ENCODE measurements at places on chromosomes 6 and 20. TPM values are rescaled to one million over a fixed set of nuclear protein-coding genes. Genes with fewer than 3 reads are reported as not detected.

GRCh38 chr6:147869201-147869600, 360.7 kb downstream of the SAMD5 start:
- DNase-seq, result no peak

- DNase-seq, result no peak
Measured at GRCh38 chr20:56213321-56213720, 35.2 kb upstream of the MC3R start.

- no peak for DNase-seq
Measured at GRCh38 chr6:22421198-22421597, 124.4 kb upstream of the PRL start.

The B3GAT2 gene
- 0.11 TPM for total RNA-seq
